Activated T-cell treated with anti-CD3 and anti-CD28 coated beads, Interleukin-2, amount 50 U/mL, for 72 hours (primary cell): ENCODE measurements at places on chromosomes 16 and 17.

- DNase-seq: no peak
Measured at GRCh38 chr16:88738151-88739084, 32.1 kb downstream of the CTU2 start.

GRCh38 chr16:11986521-11987057 lies 10.1 kb downstream of the SNX29 start:
- no peak for DNase-seq

DNA sequence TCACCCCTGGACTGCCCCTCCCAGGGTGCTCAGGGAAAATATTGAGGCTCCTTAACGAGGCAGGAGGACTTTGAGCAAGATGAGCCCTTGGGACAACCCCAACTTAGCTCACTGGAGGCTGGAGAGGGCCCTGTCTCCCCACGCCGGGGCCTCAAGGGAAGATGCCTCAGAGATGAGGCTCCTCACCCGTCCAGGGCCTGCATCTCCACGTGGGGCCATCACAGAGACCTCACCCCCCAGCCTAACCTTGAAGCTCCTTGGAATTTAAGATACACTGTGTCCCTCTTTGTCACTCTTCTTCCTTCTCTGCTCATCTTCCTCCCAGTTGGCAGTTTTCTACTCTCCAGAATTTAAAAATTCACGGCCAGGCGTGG lies 11.2 kb downstream of the COX4I1 start:
- DNase-seq: no peak

GRCh38 chr17:9937901-9938300 lies 32.8 kb upstream of the RCVRN start:
- DNase-seq: no peak

- DNase-seq: peak; percentile 28
Measured at GRCh38 chr17:31095236-31096105, 694 bp downstream of the NF1 start.
